ENCODE measurements at places on chromosomes 12 and 14.

DNA sequence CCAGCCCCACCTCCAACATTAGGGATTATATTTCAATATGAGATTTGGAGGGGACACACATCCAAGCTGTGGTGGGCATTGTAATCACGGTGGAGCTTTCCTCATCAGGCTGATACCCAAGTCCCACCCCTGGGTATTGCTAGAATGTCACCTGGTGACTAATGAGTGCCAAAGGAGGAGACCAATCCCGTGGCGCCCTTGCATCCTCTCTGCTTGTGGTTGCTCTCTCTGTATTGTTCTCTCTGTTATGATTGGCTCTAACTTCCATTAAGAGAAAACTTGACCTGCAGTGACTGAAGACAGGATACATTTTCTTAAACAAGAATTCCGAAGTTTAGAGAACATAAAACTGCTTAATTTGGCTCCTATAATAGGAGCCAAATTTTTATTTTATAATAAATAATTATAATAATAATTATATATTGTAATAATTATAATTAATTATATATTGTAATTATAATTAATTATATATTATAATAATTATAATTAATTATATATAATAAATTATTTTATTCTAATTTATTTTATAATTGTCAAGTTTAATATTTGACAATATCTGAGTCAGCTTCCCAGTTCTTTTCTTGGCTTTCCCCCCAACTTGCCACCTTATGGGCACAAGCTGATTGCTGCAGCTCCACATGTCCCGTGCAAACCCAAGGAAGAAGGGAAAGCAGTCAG is 420.1 kb downstream of the DIO2 start:
- DNase-seq: no peak

DNA sequence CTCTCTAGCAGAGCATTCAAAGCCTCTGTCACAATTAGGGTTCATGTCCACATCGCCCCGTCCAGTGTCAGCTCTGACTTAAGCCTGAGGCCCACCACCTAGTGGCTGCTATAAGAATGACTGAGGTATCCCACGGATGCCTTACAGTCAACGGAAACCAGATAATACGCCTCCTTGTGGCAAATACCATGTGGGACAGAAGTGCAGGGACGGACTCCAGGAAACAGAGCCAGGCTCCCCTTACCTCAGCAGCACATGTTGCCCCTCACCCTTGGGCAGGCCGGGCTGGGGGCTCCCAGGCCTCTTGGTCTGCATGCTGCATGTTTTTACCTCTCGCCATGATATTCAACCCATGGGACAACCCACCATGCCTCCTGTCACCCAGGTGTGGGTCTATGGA is 86.3 kb downstream of the VWF start:
- DNase-seq: peak; percentile 57

DNA sequence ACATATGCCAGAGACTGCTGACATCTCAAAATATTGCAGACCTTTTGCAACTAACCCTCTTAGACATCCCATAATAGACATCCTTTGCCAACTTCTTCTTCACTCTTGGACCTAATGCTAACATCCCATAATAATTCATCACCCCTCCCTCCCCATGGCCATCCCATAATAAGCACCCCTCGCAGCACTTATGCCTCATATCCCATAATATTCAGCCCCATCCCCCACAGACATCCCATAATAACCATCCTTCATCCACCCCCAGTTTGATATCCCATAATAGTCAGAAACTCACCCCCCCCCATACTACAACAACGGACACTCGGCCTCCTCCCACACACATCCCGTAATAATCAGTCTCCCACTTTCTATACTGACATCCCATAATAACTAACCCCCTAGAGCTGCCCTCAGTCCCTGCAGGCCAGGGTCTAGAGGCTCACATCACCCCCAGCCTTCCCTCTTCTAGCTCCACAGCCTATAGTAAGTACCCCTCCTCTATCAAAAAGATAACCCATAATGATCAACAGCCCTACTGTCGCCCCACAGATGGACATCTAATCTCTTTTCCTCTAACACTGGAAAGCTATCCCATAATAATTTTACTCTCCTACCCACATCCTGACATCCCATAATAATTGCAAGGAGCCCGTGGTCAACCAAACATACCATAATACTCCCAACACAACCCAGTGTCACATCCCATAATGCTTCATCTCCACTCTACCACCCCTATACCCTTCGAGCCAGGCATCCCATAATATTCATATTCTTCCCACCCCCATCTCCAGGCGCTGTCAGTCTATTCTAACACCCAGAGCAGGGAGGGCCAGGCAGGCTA is 792 bp upstream of the CHD4 start:
- peak; percentile 76 for DNase-seq

DNA sequence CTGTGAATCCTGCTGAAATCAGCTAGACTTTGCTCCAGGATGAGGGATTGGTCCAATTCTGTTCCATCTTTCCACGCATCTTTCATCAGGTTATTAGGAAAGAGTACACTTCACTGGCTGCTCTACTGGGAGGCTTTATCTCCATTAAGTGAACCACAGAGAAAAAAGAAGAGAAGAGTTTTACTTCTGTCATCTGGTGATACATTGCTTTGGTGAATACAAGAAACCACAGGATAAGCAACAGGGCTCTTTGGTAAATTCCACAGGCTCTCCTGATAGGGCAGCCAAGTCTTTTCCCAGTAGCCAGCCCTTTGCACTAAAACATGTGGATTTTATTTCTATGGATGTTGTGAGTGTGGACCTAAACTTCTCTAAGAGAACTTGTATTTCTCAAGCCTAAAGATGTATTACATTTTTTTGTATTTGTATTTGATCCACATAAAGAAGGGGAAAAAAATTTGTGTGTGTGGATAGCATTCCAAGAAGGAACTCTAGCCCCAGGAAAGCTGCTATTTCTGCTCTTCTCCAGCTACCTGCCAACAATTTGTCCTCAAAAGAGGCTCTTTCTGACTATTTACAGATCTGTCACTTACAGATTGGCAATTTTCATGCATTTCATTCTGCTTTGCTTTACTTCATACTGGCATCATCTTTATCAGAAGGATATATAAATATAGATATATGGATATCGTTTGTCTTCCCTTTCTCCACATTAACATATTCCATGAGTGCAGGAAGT is 1117.6 kb upstream of the TMEM132C start:
- peak; percentile 34 for DNase-seq

DNA sequence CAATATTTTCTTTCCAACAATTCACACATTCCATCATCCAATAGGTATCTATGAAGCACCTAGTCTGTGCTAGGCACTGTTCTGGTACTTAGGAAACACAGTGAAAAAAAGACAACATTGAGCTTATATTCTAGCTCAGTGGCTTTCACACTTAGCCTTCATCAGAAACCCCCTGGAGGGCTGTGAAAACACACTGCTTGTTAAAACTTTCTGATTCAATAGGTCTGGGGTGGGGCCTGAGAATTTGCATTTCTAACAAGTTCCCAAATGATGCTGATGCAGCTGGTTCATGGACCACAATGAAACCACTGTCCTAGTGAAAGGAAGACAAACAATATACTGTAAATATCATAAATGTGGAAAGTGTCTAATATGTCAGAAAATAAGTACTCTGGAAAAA is 5.9 kb downstream of the VTI1B start:
- DNase-seq: no peak

DNA sequence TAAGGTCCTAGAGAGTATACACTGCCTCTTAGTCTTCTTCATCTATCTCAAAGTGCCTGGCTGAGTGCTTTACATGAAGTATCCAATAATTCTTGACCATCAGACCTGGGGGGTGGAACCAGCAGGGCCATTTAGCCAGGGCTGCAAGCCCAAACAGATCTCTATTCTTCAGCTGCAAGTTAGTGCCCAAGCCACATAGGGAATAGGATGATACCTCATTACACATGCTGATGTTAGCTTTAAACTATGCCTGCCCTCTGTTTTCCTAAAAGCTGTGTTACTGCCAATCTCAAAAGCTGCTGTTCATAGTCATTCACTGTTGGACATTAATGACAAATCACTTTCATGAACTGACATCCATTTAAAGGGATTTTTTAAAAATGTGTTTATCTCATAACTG is 16.7 kb upstream of the IFNG start:
- DNase-seq: no peak

DNA sequence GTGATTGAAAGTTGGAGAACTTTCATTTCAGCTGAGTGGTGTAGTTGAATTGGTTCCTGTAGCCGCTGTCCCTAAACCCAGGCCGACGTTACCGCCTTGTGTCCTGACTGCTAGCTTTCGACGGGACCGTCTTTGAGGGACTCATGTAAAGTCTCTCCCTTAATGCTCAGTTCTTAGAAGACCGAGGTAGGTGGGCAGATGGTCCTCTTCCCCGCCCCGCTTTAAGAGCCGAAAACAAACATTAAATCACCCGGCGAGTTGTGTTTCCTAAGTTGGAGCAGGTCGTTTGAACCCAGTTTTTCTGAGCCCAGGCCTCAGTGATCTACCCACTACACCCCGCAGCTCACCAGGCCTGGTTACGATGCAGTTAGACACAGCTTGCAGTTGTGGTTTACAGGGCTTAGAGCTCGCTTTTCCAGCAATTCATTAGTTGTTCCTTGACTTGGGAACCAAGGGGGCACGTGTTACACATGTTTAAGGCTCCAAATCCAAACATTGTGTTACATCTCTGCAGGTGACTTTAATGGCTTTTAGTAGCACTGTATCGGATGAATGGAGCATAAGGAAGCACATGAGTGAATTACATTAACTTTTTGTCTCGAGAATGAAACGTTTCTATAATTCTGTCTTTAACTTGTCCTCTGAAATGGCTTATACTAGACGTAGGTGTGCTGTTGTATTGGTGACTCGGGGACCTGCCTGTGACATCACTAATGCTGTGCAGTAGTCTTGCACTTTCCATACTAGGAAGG is 790 bp downstream of the NEDD1 start:
- DNase-seq: peak; percentile 47

DNA sequence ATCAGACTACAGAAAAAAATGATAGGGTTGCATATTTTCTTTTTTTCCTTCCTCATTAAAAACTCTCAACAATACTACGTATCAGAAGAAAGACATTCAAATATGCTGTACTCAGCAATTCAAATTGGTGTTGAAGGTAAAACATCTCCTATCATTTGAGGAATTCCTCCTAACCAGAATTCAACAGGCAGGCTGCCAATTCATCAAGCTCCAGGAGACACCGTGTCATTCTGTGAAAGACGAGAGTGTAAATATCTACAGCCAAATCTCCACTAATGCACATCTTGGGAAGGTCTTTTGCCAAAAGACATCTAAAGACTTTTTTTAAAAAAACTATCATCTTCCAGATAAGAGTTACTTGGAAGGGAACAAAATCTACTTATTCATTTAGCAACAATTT is 26.6 kb downstream of the NT5DC3 start:
- peak; percentile 78 for DNase-seq

- no peak for DNase-seq
Observed at GRCh38 chr14:99318959-99319295, 46.9 kb upstream of the BCL11B start.

Measured in M059J (cell line).